ENCODE measurements at places on chromosomes 4 and X.

DNA sequence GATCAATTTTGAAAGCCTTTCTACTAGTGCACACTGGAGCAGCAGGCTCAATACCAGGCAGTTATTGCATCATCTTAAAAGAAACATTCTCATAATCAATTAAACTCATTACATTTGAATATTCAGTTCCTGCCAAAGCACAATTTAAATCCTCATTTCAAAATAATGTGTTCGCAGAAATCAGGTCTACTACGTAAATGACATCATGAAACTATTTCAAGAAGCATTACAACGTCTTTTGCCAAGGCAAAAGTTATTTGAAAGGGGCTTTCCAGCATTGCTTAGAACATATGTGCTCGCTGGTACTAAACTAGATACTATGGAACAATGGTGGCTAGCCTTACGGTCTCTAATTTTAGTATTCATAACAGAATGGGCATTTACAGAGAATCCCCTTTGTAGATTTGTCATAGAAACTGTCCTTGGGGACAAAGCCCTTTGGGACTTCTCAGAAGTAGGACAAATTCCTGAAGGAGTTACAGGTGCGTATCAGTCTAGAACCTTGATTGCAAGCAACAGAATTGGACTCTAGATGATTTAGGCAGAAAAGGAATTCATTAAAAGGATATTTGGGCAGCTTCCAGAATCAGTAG is 27.6 kb upstream of the HUWE1 start:
- DNase-seq: no peak

GRCh38 chr4:139977838-139978609 is 176.0 kb downstream of the MAML3 start:
- no peak for DNase-seq

GRCh38 chr4:53480909-53481308 is 103.5 kb downstream of the FIP1L1 start:
- no peak for DNase-seq

DNA sequence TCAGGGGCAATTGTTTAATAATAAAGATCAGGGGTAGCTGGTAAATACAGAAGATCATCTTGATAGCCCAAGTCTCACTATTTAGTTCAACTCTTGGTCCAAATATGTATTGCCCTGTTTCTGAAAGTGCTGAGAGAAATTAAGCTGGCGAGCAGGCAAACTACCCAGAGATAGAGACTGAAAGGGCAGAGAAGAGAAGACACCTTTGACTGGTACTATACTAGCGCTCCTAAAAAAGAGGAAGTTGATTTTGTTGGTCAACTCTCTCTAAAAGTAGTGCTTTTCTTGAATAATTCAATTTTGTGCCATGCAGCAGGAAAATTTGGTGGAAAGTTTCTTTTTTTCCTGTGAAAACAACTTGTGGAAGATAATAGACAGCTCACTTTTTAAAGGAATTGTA is 64.0 kb downstream of the IGSF1 start:
- DNase-seq: no peak

GRCh38 chr4:21864686-21865085 is 83.9 kb downstream of the KCNIP4 start:
- DNase-seq: no peak

DNA sequence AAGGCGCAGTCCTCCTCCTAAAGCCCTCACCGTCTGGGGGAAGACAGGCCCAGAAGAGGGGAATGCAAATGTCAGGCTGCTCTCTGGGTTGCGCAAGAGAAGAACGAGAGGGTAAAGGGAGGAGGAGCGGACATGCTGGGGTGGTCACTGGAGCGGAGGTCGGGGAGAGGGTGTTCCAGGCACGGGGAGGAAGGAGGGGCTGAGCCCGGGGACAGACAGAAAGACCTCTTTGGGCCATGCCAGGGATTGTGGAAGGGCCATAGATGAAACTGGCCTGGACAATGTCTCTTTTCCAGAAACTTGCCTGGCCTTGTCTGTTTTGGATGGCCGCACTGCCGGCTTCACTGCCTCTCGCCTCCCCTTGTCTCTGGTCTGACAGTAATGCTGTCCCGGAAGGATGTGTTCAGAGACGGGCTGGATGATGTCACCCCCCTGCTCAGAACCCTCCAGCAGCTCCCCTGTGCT is 121.0 kb downstream of the SORCS2 start:
- no peak for DNase-seq

DNA sequence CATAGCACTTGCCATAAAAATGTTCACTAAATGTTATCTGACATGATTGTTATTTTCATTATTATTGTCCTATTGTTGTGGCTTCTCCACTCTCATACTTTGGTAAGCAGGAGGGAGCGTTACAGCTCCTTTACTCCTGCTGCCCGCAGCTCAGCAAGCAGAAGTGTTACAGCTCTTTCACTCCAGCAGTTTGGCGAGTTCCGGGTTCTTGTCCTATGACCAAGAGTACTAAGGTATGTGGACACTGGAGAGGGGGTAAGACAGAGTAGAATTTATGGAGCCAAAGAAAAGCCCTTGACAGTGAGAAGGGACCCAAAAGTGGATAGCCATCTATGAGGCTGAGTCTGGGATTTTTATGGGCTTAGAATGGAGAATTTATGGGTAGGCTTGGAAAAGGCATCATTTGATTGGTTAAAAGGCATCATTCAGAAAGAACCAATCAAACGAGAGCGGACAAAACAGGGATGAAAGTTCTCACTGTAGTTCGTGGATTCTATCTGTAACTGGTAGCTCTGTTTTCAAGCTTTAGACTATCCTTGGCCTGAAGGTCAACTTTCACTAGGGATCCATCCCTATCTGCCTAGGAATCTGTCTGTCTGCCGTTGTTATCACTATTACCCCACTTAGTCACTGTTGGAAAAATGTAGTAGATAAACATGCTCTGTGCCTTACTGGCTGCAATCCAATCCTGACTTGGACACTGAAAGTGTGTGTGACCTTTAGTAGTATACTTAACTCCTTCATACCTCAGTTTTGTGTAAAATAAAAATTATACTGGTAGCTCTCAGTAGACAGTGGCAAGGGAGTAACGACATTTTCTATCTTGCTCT is 545.6 kb upstream of the LCORL start:
- no peak for DNase-seq

DNA sequence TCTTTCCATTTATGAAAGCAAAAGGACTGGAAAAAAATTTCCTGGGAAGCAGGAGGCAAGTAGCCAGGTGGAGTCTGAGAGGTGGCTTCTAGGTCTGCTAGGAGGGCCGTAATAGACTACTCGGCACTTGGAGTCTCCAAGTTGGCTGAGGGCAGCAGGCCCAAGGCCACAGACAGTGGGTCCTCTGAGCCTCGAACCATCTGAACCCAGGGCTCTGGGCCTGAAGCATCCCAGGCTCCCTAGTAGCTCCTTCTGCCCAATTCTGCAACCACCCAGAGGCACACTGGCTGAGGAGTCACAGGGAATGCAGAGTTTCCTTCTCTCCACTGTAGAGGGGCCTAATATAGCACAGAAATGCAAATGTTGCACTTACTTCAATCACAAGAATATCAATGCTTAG is 19.8 kb downstream of the TKTL1 start:
- DNase-seq: no peak

- no peak for DNase-seq
Measured at GRCh38 chr4:48944756-48945241, 38.2 kb upstream of the OCIAD2 start.

GRCh38 chrX:110082161-110082560 is 79.2 kb downstream of the TMEM164 start:
- DNase-seq: no peak

DNA sequence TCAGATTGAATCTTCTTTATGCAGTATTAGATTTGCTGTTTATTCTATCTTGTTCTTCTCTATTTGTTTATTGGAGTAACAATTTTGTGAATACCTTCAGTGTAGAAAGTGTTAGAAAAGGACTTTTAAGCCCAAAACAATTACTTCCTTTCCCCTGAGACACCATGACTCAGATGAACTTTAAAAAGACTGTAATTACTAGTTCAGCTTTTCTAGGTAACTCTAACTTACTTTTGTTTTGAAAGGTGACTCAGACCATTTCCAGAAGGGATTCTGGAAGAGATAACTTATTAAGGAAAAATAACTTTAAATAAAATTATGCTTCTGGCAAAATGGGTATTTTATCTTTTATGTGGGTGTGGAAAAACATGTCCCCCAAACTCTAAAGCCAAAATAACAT is 561.5 kb upstream of the PCDH10 start:
- no peak for DNase-seq

GRCh38 chr4:185205697-185206342 is 2.0 kb upstream of the CFAP97 start:
- no peak for DNase-seq

- DNase-seq: no peak
Measured at GRCh38 chr4:17511509-17511949, 361 bp downstream of the QDPR start.

DNA sequence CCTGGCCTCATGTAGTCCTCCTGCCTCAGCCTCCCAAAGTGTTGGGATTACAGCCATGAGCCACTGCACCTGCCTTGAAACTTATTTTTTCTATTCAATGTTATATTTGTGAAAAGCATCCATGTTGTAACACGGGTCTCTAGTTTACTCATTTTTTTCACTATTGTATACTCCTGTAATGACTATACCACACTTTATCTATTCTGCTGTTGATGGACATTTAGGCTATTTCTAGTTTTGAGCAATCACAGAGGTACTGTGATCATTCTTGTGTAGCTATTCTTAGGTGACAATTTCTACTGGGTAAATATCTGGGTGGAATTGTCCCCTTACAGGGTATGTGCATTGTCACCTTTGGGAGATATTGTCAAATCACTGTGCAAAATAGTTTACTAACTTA is 3.6 kb downstream of the DRP2 start:
- DNase-seq: no peak

GRCh38 chr4:39025552-39026085 is 6.6 kb downstream of the TMEM156 start:
- DNase-seq: no peak
